ENCODE measurements at places on chromosomes 1 and 21.

GRCh38 chr1:37098237-37098636 is 63.9 kb upstream of the GRIK3 start:
- DNase-seq = no peak

GRCh38 chr1:24930260-24931145 is at the start of gene RUNX3:
TSS of gene RUNX3 (minus strand) at chr1:24930276. CDS start at chr1:24929868, 408 bp downstream.
- DNase-seq = no peak

DNA sequence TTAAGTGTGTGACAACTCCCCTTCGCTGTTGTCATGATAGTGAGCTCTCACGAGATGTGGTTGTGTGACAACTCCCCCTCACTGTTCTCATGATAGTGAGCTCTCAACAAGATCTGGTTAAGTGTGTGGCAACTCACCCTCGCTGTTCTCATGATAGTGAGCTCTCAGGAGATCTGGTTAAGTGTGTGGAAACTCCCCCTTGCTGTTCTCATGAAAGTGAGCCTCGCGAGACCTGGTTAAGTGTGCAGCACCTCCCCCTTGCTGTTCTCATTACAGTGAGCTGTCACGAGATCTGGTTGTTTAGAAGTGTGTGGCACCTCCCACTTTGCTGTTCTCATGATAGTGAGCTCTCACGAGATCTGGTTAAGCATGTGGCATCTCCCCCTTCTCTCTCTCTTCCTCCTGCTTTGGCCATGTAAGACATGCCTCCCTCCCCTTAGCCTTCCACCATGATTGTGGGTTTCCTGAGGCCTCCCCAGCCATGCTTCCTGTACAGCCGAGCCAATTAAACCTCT is 25.1 kb upstream of the LSS start:
- DNase-seq = no peak

- DNase-seq = no peak
Measured at GRCh38 chr1:2313651-2314261, 77.6 kb downstream of the MORN1 start.

- DNase-seq = no peak
Measured at GRCh38 chr1:10818262-10819197, 22.1 kb upstream of the CASZ1 start.

DNA sequence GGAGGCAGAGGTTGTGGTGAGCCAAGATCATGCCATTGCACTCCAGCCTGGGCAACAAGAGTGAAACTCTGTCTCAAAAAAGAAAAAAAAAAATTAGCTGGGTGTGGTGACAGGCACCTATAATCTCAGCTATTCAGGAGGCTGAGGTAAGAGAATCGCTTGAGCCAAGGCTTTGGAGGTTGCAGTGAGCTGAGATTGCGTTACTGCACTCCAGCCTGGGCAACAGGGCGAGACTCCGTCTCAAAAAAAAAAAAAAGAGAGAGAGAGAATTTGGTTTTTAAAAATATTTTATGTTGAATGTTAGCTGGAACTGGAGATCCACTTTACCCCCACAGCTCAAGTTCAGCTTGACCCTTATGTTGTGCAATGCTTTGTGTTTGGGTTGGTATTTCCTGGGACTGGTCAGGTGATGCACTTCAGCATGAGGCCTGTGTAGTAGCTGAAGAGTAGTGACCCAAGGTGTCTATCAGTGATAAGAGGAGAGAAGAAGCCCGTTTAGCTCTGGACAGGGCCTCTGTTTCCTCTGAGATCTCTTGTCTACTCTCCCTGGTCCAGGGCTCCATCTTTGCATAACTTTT is 36.8 kb upstream of the MACF1 start:
- no peak for DNase-seq

All from Panc1 (cell line).